Chondrocyte (in vitro differentiated cells): ENCODE measurements at places on chromosomes 5 and 9. TPM values are rescaled to one million over a fixed set of nuclear protein-coding genes. Genes with fewer than 3 reads are reported as not detected.
A peak's percentile ranks its signal among the peaks of the same experiment; 100 is the strongest.

GRCh38 chr5:169649486-169649885, 12.4 kb downstream of the DOCK2 start:
- H3K4me3 ChIP-seq: no peak overlapping the region
- H3K27me3 ChIP-seq: no peaks in the 10 kb centered on the region
- no peak for DNase-seq
- H3K4me1 ChIP-seq: peaks cover 23% of the 10 kb centered on the region
- H3K36me3 ChIP-seq: peaks cover 2% of the 10 kb centered on the region
- no peak overlapping the region for H3K27ac ChIP-seq

DNA sequence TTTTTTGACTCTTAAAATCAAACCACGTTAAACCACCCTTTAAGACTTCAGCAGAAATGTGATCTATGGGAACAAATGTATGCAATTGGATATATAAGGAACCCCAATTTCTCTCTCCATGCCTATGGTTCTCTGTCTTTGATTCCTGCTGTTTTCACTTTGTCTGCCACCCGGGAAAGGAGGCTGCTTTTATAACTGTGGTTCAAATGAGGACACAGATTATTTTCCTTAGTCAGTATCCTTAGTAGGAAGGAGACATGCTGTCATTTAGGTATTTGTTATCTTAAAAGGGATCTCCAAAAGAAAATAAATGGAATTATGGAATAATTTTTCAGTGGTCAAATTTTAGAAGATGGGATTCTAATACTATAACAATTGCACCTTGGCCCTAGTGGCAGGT, 176.1 kb upstream of the NREP start:
- peak overlapping the region; percentile 79 for H3K27ac ChIP-seq
- H3K4me1 ChIP-seq: peaks cover 92% of the 10 kb centered on the region
- H3K27me3 ChIP-seq: no peaks in the 10 kb centered on the region
- no peak for DNase-seq
- no peak overlapping the region for H3K4me3 ChIP-seq

The PKN3 gene
- total RNA-seq: 3.1 to 4.2 TPM (median 4.2 TPM) in 3 replicates

DNA sequence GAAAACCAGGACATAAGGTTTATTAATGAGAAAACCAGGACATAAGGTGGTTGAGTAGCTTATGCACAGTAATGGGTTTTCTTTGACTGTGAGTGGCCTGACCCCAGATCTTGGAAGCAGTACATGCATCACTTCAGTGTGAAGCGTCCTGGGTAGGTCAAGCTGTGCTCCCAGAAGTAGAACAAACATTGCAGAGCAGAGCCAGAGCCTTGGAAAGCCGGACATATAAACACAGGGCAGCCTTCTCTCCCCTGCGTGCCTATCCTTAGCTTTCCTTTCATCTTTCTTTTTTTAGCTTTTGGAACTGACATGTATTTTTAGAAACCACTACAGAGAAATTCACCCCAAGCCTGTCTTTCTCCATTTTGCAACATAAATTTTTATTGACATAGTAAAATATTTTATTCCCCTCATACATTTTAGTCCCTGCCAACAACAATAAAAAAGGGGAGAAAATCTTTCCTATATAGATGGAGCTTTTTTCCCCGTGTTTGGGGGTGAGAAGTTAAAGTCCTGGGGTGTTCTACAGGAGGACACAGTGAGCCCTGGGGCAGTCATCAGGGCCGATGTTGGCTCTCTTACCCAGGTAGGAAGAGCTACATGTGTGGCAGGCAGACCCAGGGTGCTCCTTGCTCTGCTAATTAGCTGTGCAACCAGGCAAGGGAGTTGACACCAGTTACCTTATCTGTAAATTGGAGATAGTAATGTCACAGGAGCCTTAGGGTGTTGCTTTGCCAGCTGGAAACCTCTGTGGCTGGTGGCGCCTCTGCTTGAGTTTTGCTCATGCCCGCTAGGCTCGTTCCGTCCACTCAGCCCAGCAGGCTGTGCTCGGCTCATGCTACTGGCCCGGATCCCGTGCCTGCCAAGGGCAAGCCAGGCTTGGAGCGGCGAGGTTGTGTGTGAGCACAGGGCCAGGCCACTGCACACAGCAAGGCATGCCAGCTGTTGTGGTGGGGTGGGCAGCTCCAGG, 389.6 kb downstream of the KDM4C start:
- H3K36me3 ChIP-seq: peaks cover 1% of the 10 kb centered on the region
- no peak overlapping the region for H3K4me3 ChIP-seq
- H3K4me1 ChIP-seq: peaks cover 39% of the 10 kb centered on the region
- H3K27me3 ChIP-seq: no peaks in the 10 kb centered on the region
- DNase-seq: no peak

DNA sequence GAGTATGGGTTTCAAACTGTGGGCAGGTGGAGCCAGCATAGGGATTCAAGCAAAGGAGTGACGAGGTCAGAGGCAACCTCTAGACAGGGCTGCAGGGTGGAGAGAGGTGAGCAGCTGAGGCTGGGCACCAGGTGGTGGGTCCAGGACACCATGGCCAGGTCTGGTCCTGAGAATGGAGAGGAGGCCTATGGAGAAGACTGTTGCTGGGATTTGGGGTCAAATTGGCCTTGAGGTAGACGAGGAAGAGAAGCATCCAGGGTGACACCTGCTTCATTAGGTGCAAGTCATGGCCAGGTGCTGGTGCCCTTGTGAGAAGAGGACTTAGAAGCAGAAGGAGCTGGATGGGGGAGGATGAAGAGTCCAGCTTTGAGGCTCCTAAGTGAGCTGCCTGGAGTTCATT, 99.6 kb downstream of the NSG2 start:
- H3K4me3 ChIP-seq: no peak overlapping the region
- peaks cover 23% of the 10 kb centered on the region for H3K27me3 ChIP-seq
- no peak overlapping the region for H3K27ac ChIP-seq
- H3K4me1 ChIP-seq: no peaks in the 10 kb centered on the region

- H3K4me3 ChIP-seq: no peak overlapping the region
- peak; percentile 28 for DNase-seq
- H3K36me3 ChIP-seq: no peaks in the 10 kb centered on the region
- H3K27me3 ChIP-seq: peaks cover 4% of the 10 kb centered on the region
- H3K27ac ChIP-seq: no peak overlapping the region
Measured at GRCh38 chr5:10536931-10537579, 26.8 kb upstream of the ANKRD33B start.

The BNC2 gene
- total RNA-seq: 17.8 to 45.0 TPM (median 21.3 TPM) in 3 replicates

DNA sequence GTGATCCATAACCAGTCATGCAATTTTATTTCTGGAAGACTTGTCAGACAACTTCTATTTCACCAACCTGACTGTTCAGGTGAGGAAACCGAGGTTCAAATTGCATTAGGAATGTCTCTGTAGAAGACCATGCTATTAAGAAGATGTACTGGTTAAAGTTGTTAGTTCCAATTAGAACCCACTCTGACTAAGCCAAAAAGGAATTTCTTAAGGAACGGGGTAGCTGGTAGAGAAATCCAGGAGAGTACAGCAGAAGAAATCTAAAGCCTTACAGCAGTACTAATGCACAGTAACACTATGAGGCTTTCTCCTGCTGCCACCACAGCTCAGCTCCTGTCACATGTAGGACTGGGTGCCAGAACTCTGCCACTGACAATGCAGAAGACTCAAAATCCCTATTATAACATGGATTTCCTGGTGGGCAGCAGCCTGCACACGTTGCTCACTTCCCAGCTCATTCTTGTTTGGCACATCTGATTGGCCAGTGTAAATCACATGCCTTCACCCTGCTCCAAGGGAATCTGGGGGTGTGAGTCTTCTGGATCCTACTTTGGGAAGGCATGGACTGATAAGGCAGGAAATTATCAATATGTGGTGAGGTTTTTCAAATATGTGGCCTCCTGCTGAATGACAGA, 37.1 kb downstream of the CAST start:
- no peak for DNase-seq
- no peak overlapping the region for H3K4me3 ChIP-seq
- peaks cover 24% of the 10 kb centered on the region for H3K4me1 ChIP-seq

- no peak overlapping the region for H3K4me3 ChIP-seq
- H3K4me1 ChIP-seq: peaks cover 16% of the 10 kb centered on the region
- peaks cover 2% of the 10 kb centered on the region for H3K27me3 ChIP-seq
- DNase-seq: no peak
Measured at GRCh38 chr9:76866689-76867088, 39.2 kb downstream of the PRUNE2 start.

DNA sequence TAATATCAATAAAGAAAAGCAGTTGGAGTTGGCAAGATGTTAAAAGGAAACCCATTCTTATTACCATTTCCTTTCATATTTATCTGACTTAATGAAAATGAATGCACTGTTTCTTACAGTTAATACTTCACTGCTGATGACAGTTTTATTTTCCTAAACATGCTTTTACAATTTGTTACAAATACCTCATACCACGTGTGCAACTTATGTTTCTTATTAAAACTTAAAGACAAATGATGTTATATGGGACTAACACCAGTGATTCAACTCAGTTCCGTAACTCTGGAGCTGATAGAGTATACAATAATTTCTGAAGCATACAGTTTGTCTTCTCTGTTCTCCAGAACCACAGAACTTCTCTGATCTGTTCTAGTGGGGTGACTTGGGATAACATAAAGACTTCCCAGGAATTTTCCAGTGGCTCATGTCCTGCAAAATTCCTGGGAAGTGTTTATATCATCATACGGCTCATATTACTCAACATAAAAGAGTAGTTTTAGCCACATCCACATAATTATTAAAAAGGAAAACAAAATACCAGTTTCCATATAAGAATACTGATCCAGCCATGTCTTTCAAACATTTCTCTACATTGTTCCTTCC, 1259.0 kb upstream of the C9orf72 start:
- no peak for DNase-seq
- H3K4me3 ChIP-seq: no peak overlapping the region
- no peaks in the 10 kb centered on the region for H3K4me1 ChIP-seq
- H3K27me3 ChIP-seq: no peaks in the 10 kb centered on the region

The DDX4 gene
- not detected in 3 replicates for total RNA-seq
